ENCODE measurements at places on chromosomes 2 and 18.

GRCh38 chr2:235224410-235224809, 269.4 kb upstream of the AGAP1 start:
- DNase-seq: no peak

DNA sequence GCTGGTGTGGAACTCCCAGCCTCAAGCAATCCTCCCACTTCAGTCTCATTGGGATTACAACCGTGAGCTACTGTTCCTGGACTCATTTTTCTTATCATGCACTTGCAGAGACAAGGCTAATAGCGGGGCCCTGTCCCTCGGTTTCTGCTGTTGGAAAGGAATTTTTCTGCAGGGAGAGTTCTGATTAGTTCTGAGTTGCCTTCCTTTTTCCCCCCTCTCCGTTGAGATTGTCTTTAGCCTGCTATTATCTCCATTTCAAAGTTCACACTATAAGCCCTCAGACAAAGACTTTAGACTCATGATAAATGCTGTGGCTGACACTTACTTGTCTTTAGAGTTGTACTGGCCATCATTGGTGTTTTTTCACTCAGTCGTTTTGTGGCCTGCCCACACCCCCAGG, 97.2 kb downstream of the NCOA1 start:
- DNase-seq: no peak

DNA sequence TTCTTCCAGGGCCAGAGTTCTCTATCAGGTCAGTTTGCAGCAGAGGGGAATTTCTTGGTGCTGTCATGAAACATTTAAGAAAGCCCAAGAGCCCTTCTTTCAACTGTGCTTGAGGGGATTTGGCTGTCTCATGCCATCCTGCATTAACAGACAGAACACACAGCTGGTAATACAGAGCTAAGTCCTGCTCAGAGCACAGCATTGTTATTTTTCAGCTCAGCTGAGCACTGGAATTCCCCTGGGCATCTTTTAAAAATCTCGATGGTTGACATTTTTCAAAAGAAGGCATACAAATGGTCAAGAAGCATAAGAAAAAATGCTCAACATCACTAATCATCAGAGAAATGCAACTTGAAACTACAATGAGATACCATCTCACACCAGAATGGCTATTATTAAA, 14.9 kb upstream of the IL1R2 start:
- no peak for DNase-seq

GRCh38 chr2:238527565-238527964, 100.8 kb downstream of the ASB1 start:
- peak; percentile 69 for DNase-seq

GRCh38 chr2:241702155-241703031, 554 bp downstream of the ING5 start:
- peak; percentile 46 for DNase-seq

GRCh38 chr18:5481621-5482020, 62.2 kb downstream of the EPB41L3 start:
- no peak for DNase-seq

DNA sequence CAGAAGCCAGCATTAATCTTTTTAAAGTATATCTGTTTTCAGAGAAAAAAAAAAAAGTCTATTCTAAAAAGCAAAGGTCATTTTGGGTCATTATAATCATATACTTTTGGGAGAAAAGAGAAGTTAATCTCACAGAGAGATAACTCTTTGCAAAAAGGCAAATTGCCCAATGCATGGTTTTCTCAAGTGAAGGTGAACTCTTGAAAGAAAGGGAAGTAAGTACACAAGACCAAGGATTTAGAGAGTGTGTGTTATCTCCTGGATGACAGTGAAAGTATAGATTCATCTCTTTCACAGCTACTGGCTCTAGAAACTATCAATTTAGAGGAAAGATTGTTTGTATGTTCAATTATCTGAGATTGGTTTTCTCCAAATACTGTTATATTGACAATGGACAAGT, 151.4 kb downstream of the CD8B2 start:
- no peak for DNase-seq

DNA sequence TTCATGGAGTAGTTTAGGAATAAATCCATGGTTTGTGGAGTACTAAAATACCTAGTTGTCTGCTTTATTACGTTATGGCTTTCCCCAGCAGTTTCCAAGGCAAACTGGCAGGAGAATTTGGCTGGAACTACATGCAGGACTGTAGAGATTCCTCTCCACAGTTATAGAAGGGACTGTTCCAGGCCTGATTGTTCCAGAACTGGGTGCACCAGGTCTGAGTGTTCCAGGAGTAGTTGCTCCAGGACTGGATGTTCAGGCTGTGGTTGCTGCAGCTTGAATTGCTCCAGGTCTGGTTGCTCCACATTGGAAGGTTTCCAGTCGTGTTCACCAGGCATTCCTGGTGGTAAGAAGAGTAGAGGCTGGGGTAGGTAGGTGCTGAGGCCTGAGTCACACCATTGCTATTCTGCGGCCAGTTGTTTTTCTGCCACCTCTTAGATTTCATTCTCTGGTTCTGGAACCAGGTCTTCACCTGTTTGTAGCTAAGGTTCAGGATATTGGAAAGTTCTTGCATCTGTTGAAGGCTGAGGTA, 28.1 kb downstream of the SGPP2 start:
- DNase-seq: no peak

GRCh38 chr2:8855010-8855409, 17.6 kb upstream of the KIDINS220 start:
- DNase-seq: no peak

- no peak for DNase-seq
Observed at GRCh38 chr2:30060562-30060961, 86.2 kb upstream of the YPEL5 start.

- DNase-seq: no peak
Observed at GRCh38 chr2:224956706-224957105, 85.6 kb downstream of the DOCK10 start.

DNA sequence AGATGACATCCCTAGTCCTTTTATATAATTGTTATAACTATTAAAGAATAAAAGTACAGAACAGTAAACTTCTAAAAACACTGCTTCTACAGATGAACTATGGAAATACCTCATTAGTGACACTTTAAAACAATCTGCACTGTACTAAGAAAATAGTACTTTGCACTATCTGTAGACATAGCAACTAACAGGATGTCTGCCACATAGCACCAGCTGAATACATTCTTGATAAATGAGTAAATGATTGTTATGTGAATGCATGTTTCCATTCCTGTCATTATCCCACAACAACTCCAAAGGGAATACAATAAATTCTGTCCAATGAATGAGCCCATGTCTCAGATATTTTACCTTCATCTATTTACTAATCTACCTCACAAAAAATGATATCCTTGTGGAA, 115.3 kb upstream of the SLC35G4 start:
- peak; percentile 35 for DNase-seq

GRCh38 chr2:159521272-159521671, 95.1 kb downstream of the BAZ2B start:
- DNase-seq: no peak

DNA sequence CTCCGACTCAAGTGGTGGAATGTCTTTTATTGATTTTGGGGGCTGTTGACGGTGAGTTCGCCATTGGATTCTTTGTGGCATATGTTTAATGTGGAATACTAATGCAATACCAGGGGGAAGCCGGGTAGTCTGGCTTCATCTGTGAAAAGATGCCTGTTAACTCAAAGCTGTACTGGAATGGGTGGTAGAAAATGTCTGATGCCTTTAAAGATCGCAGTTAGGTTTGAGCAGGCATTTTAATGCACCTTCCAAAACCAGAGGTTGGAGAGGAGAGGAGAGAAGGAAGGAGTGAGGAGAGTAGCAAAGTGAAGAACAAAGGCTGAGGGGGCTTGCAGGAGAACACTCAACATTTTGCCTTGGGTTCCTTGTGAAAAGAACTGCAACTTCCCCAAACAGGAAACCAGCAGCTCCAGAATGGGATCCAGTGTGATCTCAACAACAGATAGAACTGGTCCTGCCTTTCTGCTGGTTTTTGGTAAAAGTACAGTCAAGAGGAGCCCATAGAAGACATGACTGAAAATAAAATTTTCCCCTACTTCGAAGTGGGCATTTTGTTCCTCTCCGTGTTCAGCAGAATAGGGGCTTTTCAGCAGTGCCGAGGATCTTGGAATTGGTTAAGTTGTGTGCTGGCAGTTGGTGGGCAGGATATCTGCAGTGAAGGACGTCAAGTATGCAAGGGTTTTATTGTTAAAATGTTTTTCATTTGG, 1.5 kb downstream of the ZNF532 start:
- no peak for DNase-seq

DNA sequence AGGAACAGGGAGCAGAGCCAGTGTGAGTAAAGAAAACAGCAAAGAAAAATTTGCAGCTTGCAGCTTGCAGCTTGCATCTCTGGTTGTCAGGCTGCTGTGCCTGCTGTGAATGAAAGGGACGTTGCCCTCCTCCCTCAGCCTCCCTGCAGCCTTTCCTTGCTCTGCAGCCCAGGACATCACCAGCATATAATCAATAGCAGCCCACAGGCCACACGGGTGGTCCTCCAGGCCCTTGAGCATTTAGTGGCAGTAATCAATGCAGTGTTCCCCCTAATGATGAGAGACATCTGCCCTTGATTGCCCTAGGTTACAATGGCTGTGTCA, 122.2 kb upstream of the TACR1 start:
- DNase-seq: no peak

GRCh38 chr2:46471019-46471583, 8.3 kb upstream of the TMEM247 start:
- no peak for DNase-seq

- no peak for DNase-seq
Observed at GRCh38 chr2:225037415-225038230, 4.6 kb downstream of the DOCK10 start.

DNA sequence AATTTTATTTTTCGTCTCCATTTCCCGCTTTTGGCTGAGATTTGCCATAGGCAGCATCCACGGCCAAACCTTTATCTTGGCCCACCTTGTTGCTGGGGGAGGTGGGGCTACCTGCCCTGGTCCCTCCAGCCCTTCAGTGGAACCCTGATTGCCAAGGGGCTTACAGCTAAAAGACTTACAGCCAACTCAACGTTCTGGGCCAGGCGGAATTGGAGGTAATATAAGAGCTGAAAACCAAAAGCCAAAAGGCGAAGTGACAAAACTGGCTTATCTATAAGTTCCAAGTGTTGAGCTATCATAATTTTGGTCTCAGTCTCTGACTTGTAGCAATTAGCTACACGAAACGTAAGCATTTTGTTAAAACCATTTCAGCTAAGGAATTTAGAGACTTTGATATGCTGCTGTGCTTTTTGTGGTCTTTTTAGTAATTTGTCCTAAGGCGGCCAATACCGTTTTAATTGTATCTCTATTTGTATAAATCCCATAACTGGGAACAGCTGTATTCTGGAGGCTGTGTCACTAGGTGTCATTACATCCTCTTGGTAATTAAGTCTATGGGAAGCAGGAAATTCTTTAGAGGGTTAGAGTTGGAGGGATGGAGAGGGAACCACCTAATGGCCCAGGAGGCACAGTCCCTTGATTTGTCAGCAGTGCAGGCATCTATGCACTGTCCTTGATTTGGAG, 24.0 kb downstream of the PDCD1 start:
- no peak for DNase-seq

DNA sequence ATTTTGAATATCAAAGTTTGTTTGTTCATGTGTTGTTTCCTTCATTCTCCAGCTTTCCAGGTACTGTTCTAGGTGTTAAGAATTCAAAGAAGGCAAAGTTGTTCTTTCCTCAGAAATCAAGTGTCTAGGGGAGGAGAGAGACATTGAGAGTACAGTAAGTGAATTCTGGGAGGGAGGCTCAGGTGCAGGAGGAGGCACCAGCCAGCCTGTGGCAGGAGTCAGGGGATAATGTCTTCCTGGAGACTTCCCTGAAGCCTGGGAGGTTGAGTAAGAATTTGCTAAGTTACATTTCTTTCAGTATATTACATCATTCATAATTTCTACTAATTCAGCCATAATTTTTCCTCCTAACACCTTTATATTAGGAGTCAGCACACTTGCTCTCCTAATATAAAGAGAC, 462.1 kb downstream of the TDRD15 start:
- no peak for DNase-seq

DNA sequence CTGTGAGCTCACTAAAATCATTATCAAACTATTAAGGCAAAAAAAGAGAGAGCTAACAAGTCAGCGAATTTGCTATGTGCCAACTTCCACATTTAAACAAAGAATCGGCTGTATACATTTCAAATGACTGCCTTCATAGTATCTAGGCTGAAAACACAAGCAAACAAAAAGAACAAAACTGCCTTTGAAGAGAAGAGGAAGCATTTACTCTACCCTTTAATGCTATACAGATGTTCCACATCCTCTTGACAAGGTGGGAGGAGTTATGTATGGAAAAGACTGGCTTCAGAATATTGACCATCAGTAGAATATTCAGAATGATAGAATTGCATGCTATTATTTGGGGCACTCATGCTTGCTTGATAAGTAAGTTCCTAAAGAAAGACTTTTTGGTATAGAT, 741.7 kb downstream of the PLCL1 start:
- DNase-seq: no peak

DNA sequence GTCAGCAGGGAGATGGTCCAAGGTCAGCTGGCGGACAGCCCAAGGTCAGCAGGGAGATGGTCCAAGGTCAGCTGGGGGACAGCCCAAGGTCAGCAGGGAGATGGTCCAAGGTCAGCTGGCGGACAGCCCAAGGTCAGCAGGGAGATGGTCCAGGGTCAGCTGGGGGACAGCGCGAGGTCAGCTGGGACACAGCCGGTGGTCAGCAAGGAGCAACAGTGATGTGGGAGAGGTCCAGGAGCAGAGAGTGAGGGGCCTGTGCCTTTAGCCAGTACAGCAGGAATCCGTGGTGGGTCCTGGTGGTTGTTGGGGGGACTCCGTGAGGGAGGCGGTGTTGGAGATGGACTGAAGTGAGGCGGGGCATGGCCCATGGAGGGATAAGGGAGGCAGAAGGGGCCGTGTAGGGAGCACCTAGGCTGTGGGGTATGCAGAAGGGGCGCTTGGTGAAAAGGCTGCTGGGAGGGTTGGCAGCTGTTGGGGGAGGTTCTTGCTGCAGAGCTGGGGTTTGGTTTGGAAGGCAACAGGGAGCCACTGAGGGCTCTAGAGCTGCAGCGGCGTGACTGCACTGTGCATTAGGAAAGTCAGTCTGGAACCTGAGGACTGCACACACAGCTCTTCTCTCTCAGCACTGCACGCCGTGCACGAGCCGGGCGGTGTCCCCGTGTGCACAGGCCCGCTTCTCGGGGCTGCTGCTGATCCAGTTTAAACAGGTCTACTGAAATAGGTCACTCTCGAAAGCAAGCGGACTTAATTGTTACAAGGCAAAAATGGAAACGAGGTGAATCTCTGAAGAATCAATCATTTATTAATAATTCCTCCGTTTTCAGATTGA, 76.2 kb upstream of the HDAC4 start:
- DNase-seq: no peak

- DNase-seq: no peak
Observed at GRCh38 chr2:31219131-31219969, 2.0 kb upstream of the CAPN14 start.

GRCh38 chr2:230077851-230078547, 9.3 kb upstream of the SLC16A14 start:
- no peak for DNase-seq

DNA sequence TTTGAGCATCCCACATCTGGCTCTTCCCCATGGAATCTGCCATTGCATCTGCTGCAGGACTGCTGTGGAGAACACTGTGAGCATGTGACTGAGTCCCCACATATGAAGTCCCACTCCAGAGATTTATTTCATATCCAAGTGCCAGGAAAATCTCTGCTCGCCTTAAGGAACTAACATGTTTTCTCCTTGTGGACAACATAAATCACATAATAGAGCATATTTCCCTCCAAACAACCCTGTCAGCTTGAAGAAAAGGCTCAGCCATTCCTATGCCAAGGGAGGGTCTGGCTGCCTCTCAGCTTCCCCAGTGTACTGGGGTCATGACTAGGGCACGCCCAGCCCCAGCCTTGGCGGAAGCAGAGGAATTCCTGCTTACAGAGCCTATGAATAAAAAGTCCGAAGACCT, 193.7 kb downstream of the DNER start:
- DNase-seq: no peak

All from fibroblast of skin of left biceps (primary cell).